ENCODE measurements at places on chromosomes 16 and 17.

DNA sequence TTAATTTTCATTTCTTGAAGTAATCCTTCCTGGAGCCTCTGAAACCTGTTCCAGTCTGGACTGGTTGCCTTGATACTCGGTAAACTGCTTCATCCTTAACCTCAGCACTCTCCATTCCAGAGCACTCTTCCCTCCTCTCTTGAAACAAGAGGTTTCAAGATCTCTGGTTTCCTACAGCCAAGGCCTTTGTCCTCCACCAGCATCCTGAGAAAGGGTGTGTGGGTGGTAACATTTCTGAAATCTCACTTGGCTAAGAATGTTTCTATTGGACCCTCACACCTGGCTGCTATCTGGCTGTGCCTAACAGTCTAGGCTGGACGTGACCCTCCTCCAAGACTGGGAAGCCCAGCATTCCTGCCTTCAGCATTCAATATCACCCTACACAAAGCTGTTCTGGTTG, 99.7 kb downstream of the CYTH1 start:
- DNase-seq, result no peak

DNA sequence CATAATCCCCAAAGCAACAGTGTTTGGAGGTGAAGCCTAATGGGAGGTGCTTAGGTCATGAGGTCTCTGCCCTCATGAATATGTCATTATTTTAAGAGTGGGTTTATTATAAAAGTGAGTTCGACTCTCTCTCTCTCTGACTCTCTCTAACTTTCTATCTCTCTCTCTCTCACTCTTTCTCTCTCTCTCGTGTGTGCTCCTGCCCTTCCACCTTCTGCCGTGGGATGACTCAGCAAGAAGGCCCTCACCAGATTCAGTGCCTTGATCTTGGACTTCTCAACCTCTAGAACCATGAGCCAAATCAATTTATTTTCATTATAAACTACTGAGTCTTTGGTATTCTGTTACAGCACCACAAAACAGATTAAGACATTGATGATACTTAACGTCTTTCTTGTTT, 53.7 kb upstream of the TANC2 start:
- DNase-seq, result no peak

DNA sequence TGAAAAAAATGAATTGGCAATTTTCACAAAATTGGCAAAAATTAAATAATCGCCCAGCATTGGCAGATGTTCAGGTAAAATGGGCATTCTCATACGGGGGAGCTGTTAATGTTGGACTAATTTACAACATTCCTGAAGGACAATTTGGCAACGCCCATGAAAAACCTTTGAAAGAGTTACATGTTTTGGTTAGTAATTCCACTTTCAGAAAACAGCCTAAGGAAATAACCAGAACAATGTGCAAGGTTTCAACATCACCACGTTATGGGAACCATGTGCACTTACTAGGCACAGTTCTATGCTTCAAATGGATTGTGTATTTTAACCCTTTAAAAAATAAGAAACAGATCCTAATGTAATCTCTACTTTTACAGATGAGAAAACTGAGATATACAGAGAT, 62.7 kb downstream of the CDYL2 start:
- DNase-seq, result no peak

GRCh38 chr16:24729951-24730815, 732 bp downstream of the TNRC6A start:
- peak; percentile 63 for DNase-seq
